ENCODE measurements at places on chromosomes 12 and 14.
A peak's percentile ranks its signal among the peaks of the same experiment; 100 is the strongest.

DNA sequence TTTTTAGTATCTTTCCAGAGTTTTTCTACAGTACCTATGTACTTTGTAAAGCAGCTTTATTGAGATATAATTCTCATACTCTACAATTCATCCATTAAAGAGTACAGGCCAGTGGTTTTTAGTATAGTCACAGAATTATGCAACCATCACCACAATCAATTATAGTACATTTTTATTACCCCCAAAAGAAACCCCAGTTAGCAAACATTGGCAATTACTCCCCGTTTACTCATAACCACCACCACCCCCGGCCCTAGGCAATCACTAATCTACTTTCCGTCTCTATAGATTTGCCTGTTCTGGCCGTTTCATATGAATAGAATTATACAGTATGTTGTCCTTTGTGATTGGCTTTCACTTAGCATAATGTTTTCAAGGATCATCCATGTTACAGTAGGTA lies 119.8 kb downstream of the KICS2 start:
- DNase-seq: no peak

DNA sequence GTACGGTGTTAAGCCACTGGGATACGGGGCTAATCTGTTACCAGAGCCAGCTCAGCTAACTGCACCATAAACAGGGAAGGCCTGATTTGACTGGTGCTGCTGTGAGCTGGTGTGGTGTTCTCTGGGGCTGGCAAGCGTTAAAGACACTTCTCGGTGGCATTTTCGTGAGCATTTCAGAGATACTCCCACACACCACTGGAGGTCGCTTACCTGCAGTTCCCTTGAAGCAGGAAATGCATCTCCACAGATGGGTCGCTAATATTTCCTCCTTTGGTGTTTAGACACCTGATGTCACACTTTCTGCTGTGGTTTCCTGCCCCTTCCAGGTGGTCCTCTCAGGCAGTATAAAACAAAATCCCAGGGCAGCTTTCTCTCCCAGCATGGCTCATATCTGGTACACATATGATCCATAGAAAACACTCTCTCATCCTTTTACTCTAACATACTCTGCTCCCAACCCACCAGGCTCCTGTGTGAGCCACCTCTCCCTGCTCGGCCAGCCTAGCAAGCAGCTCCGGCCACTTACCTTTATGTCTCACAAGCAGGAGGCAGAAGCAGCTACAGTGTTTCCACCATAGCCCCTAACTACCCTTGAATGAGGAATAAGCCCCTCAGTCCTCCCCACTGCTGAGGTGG lies 129.9 kb upstream of the GRIN2B start:
- peak; percentile 46 for DNase-seq

DNA sequence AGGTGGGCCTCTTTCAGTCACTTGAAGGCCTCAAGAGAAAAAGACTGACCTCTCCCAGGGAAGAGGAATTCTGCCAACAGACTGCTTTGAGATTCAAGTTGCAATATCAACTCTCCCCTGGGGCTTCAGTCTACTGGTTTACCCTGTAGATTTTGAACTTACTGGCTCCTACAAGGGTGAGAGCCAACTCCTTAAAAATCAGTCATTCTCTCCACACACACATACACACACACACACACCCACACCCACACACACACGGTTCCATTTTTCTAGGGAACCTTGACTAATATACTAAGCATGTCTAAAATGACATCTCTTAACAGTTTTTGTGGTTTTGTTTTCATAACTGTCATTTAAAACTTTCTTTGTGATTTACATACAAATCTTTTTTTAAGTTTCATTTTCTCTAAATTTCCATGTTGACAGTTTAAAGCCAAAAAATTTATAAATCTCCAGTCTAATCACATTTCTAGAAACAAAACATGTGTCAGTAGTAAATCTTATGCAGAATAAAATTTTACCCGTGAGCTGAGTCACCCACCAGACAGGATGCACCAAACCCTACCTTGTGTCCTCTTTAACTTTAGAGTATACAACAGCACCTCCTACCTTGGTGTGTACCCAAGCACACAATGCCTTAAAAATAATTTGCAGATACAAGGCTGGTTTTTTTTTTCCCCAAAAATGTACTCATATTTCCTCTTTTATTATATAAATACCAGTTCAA lies 394.6 kb downstream of the AEBP2 start:
- DNase-seq: no peak

DNA sequence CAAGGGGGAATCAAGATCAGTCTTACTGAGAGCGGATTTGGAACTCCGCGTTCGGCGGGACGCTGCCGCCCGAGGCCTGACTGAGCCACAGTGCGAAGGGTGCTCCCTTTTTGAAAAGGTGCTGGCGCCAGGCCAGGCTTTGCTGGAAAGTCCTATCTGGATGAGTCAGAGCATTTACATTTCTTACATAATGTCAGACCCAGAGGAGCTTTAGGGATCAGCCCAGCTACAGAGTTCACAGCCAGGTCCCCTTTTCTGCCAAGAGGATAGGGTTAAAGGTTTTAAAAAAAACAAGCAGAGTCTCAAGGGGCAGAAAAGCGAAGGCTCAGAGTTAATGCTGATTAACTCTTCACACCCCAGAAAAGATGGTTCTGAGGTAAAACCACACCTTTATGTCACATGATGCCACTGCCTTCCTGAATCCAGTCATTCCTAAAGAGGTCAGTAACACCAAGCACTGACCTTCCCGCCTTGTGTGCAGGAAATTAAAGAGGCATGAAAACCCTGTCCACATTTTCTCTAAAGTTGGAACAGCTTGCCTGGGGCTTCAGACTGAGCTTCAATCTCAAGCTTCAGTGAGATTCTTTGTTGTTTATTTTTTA lies 11.7 kb upstream of the FBXL14 start:
- DNase-seq: peak; percentile 70

GRCh38 chr14:63486738-63487137 lies 56.4 kb downstream of the PPP2R5E start:
- no peak for DNase-seq

DNA sequence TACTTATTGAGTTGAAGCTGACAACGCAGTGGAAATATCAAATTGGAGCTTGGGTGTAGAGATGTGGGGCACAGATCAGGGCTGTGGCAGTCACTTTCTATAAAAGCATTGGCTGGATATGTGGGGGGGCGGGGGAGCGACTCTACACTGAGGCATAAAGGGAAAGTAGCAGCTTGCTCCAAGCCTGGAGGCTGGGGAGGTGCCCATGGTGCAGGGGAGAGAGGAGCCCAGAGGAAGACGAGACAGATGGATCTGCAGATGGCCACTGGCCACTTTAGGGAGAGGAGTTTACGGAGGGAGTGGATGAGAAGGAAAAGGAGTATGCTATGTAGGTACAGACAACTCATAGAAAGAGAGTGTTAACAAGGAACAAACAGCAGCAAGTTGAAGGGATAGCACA lies 13.5 kb upstream of the NGB start:
- no peak for DNase-seq

GRCh38 chr12:110373425-110373824 lies 30.1 kb downstream of the ANAPC7 start:
- DNase-seq: no peak

DNA sequence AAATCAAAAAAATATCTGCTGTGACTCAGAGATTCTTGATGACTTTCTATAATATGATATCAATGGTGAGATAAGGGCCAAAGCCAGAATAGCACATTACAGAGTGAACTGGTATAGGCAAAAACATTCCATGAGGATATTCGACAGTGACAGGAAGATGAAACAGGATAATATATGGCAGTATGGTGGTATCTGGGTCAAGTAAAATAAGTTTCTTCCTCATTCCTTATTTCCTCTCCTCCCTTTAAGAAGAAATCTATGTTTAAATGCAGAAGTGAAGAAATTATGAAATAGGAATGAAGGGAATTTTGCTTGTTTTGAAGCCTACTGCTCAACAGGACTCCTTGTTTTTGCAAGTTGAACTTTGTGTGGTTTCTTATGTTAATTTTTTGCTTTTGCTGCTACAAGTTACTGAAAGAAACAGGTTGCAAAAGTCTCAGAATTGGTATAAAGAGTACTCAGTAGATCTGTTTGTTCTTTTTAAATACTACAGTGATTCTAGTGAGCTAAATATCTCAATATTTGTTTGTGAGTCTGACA lies 7.0 kb downstream of the ACSS3 start:
- no peak for DNase-seq

DNA sequence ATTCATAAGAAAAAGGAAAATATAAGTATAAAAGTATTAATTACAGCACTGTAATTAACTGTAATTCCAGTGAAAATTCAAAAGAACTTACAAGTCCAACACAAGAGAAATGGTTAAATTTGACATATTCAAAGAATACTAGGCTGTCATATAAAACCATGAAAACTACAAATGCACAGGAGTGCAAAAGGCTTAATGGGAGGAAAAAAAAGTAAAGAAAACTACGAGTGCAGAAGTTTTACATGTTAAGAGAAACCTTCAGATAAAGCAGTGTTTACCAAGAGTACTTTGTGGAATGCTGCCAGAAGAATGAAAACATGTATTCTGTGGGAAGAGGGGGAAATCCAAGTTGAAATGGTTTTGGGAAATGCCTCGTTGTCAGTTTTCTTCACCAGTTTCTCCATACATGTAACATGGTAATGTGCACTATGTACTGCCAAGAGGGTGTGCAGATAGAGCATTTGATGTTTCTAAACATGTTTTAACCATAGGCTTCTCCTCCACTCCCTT lies 9.1 kb downstream of the HEATR5A start:
- DNase-seq: no peak

GRCh38 chr12:100608776-100609175 lies 35.3 kb downstream of the GAS2L3 start:
- peak; percentile 15 for DNase-seq

Data from head of caudate nucleus (tissue), 42 donors.